Skeletal muscle cell (primary cell): ENCODE measurements at places on chromosomes 1 and 21.

DNA sequence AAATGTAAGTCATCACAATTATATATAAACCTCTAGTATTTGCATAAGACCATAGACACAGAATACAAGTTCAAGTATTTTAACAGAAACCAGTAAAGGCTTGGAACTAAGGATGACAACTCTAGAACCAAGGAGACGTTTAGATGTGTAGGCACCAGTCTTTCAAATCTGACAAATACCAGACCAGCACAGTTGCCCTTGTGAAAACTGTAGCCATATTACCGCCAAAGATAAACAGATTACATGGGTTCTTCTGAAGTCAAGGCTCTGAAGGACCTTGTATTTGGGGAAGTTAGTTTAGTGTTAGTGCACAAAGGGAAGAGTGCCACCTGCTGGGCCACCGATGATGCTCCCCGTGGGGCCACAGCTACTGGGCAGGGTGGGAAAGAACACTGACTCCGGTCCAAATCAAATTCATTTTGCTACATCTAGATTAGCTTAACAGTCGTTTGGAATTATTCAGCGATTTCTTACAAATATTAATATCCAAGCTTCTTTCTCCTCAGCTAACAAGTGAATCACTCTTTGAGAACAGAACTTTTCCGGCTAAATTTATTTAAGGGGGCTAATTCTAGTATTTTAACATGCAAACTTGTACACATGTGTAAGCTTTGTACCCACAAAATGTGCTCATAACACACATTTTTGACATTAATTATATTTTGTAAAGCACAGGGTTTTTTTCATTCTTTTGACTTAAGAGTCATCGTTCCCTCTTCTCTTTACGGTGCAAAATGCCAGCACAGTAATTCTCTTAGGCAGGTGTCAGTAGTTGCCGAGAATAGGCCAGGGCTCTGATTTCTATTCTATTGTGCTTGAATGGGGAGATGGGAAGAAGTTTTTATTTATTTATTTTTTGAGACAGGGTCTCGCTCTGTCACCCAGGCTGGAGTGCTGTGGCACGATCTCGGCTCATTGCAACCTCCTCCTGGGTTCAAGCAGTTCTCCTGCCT is 8.0 kb upstream of the NIBAN1 start:
- DNase-seq = no peak

GRCh38 chr1:70892930-70893329 is 154.7 kb downstream of the PTGER3 start:
- no peak for DNase-seq

DNA sequence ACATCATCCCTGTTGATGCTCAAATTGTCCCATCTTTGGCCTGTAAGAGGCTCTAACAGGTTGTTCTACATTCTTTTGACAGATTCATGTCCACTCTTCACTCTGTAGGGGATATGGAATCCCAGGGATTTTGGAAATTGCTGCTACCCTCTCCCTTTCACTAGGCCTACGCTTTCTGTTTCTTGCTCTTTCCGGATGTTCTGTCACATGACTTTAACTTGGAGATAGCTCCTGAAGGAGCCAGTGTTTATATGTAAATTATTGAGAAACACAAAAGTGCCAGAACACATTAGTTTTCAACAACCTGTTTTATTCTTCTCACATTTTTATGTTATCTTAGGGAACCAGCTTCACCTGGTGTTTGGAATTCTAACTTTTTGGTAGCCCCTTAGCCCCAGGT is 287.1 kb upstream of the ST6GALNAC5 start:
- DNase-seq = no peak

DNA sequence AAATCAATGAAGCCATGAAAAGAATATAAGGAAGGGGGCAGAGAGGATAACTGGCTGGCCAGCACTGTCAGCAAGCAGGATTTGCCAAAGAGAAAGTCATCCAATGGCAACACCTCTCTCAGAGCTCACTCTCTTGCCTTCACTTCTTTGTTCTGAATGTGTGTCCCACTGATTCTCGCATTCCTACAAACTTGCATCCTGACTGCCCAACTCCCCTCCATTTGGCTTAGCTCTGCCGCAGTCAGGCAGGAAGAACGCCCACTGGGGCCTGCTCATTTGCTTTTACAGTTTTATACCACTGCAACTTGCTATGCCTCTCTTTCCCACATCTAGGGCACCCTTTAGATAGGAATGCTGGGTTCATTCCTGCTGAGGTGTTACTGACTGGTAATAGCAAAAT is 364.2 kb upstream of the ST6GALNAC5 start:
- DNase-seq = no peak

DNA sequence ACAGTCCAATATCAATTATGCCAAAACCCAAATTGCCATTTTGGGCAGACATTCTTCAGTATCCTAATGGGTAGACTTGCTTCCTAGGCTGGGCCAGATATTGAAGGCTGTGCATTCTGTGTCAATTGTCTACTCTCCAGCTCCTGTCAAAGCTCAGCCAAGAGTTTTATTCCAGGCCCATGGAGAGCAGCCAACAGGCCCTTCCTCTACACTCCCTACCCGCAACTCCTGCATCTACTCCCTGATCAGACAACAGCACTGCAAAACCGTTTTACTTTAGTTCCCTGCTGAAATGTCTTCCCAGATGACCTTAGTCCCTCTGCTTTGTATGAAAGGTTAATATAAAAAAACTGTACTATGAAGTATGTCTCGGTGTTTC is 6.6 kb upstream of the ADORA3 start:
- DNase-seq = no peak

DNA sequence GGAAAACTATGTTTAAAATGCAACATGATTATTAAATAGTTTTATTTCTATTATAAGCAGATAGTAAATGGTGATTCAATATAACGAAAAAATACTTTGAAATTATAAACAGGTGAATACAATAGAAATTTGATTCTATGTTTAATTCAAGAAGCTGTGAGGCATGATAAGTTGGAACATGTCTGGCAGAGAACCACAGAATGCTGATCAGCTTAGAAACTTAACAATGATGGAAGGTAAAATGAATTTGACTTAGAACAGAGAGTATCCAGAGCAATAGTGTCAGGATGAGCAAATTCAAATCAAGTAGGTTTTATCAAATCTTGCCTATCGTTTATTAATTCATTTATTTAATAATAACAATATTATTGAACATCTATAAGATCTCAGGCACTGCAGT is 83.4 kb upstream of the ADGRL4 start:
- no peak for DNase-seq

GRCh38 chr21:45629046-45629981 is 14.2 kb upstream of the PCBP3 start:
- DNase-seq = no peak

GRCh38 chr1:207188901-207189300 is 84.9 kb downstream of the C4BPA start:
- no peak for DNase-seq

DNA sequence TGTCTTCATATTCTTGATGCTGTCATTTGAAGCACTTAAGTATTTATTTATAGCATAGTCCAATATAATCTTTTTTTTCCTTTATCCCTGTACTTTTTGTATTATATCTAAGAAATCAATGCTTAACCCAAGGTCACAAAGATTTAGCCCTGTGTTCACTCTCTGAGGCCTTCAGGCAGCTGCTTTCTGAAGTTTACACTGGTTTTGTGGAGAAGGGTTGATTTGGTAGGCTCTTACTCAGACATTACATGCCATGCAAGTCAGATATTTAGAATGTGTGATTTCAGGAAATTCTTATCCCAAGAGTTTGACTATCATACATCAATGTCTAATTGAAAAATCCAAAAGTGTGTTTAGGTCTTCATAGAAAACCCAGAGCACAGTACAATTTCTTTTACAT is 56.3 kb downstream of the PALMD start:
- DNase-seq = no peak

- DNase-seq = no peak
Observed at GRCh38 chr1:67788904-67789303, 44.4 kb downstream of the GNG12 start.

- no peak for DNase-seq
Observed at GRCh38 chr1:63739452-63739851, 34.4 kb upstream of the ROR1 start.

DNA sequence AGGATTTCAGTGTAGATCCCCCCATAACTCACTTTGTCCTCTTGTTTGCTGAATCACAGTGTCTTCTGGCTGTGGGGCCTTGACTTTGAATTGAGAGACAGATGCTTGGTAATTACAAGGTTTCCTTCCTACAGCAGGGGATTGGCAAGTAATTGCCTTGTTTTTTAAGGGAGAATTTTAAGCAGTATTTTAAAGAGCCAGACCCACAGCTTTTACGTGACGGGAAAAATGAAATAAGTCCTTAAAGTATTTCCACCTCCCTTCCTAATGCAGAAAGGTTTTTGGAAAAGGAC is 41.0 kb downstream of the PGBD5 start:
- DNase-seq = no peak

- DNase-seq = no peak
Observed at GRCh38 chr1:226741009-226741408, 1.9 kb upstream of the ITPKB start.

DNA sequence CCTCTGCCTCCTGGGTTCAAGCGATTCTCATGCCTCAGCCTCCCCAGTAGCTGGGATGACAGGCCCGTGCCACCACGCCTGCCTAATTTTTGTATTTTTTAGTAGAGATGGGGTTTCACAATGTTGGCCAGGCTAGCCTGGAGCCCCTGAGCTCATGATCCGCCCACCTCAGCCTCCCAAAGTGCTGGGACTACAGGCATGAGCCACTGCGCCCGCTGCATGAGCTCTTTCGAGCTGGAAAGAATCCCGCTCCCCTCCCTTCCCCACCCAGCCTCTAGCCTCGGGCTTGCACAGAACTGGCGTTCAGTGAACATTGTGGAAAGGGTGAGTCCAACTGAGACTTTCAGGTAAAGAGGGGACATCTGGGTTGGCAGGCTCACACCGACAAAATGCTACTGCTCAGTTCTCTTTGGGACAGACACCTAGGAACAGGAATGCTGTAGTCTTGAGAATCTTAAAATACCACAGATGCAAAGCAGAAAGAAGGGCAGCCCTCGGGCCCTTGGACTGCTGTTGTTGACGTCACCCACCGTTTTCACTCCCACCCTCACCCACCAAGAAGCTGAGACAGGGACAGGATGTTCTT is 9.7 kb upstream of the GNG4 start:
- DNase-seq = no peak

GRCh38 chr1:144101397-144102045 is 129.7 kb upstream of the FAM72C start:
- DNase-seq = no peak

- DNase-seq = no peak
Observed at GRCh38 chr1:153957744-153958110, 685 bp downstream of the CRTC2 start.

GRCh38 chr1:30316056-30316455 is 407.3 kb downstream of the MATN1 start:
- DNase-seq = no peak

GRCh38 chr1:41874903-41875411 is 43.8 kb downstream of the HIVEP3 start:
- DNase-seq = no peak

DNA sequence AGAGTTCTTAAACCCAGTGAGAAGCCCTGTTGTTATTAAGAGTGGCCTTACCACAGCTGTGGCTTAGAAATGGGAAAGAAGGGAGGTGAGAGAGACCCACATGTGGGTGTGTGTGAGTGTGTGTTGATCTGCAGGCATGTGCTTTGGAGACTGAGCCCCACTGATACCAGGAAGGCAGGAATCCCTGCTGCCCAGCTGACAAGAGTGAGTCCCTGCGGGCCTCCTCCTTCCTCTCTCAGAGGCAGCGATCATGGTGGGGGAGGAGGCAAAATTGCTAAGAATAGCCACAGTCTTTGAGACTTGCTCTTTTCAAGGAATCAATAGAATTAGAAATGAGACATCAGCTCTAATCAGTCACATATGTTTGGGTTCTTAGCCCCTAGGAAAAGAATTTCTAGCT is 87.0 kb upstream of the WARS2 start:
- DNase-seq = no peak

- no peak for DNase-seq
Observed at GRCh38 chr1:41900603-41901444, 17.9 kb downstream of the HIVEP3 start.

DNA sequence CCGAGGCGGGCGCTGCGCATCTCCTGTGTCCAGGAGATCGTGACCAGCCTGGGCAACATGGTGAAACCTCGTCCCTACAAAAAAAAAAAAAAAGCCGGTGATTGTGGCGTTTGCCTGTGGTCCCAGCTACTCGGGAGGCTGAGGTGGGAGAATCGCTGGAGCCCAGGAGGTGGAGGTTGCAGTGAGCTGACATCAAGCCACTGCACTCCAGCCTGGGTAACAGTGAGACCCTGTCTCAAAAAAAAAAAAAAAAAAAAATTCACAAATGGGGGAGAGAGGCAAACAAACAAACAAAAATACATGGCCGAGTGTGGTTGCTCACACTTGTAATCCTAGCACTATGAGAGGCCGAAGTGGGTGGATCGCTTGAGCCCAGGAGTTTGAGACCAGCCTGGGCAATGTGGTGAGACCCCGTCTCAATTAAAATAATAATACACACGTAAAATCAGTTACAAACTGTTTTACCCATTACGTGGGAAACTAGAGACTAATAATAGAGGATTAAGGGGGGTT is 758 bp downstream of the TATDN3 start:
- DNase-seq = no peak

DNA sequence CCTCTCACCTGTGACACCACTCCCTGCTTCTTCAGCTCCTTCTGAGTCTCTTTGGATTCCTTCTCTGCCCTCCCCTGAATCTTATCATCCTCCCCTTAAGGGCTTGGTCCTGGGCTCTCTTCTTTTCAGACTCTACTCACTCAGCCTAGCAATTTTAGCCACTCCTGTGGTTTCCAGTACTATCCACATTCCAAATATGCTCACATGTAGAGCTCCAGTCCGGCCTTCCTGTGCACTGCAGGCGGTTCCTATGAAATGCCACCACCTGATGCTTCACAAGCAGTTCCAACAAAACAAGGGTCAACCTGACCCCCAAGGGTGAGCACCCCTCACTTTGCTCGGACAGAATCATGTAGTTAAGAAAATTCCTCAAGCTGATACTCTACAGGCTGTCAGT is 35.9 kb downstream of the MAB21L3 start:
- no peak for DNase-seq

DNA sequence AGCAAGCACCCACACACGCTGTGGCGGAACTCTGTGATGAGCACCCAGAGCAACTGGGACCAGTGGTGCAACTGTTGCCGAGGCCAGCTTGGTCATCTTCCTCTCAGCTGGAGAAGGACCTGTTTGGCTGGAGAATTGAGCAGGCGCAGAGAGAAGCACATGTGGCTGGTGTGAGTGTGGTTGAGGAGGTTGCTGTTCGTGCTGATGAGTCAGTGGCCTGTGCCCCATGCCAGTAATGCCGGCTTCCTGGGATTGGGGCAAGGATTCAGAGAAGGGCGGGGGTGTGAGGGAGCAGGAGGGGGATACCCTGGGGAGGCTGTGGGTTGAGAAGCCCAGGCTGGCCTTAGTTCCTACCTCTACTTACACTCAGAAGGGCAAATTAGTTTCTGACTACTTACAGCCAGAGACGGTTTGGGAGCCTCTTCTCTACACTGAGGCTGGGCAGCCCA is 57.5 kb upstream of the EPS8L3 start:
- peak; percentile 96 for DNase-seq

- no peak for DNase-seq
Observed at GRCh38 chr1:64440183-64440826, 29.6 kb upstream of the CACHD1 start.

- peak; percentile 41 for DNase-seq
Observed at GRCh38 chr1:8456308-8456912, 138.5 kb downstream of the SLC45A1 start.
